ENCODE measurements at places on chromosomes 6 and 20. TPM values are rescaled to one million over a fixed set of nuclear protein-coding genes. Genes with fewer than 3 reads are reported as not detected.
A peak's percentile ranks its signal among the peaks of the same experiment; 100 is the strongest.

GRCh38 chr6:4039348-4039747, 39.6 kb downstream of the FAM217A start:
- no peak for DNase-seq

FAM184A gene
- total RNA-seq = 0.56 TPM

GRCh38 chr20:32456869-32457478, 98.8 kb downstream of the ASXL1 start:
- DNase-seq = no peak

RFX6 gene
- total RNA-seq = 0.59 TPM

DNA sequence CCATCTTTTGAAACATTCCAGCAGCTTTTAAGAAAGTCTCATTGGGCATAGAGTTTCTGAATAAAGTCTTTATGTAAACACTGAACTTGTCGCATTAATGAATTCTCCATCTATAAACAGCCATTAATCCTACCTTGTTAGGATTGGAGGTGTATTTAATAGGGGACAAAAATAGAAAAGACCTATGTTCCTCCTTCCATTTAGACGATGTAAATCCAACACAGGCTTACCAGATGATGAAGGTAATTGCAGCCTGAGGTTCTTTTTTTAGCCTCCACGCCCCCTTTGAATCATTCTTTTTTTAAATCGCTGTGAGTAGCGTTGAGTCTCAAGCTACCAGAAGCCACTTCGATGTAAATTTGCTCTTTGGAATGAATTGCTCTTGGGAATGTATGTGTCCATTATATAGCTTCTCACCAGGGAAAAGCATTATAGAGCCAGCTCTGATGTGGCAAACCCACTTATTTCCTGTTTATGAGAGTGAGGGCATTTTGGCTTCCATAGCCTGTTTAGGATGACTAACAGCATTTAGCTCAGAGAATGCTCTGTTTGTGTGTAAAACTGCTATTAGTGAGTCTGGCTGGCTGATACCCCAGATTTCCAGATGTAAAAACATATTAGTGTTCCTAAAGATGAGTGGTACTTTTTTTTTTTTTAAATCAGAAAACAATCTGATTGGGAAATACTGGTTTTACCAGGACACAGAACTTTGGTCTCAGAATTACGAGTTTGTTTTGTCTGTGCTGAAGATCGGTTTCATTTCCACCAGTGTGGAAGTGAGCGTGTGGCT, 74.9 kb upstream of the CLDN20 start:
- DNase-seq = no peak

ZBTB12 gene
- 4.9 TPM for total RNA-seq

DNA sequence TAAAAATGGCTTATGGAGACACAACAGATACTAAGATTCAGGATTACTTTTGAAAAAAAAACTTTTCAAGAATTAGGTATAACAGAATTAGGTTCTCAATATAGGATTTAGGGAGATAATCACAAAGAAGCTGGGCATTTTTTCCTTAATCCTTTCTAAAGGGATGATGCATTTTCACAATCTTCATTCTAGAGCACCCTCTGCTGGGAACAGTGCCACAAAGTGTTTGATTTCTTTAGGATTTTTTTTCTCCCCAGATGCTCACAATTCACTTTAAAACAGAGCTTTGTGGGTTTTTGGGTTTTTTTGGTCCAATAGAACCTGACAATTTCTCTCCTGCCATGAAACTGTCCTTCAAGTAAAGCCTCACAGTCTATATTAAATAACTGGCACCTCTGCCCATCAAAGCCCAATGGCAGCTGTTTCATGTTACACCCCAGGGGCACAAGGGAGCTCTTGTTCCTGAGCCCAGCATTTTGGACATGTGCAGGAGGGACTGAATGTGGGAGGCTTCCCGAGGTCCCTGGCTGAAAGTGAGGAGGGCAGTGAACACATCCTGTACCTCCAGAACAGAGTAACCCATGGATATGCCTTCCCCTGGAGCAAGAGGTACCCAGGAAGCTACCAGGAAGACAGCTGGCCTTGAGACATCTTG, 39.7 kb downstream of the PREP start:
- DNase-seq = no peak

CST2 gene
- not detected for total RNA-seq

DNA sequence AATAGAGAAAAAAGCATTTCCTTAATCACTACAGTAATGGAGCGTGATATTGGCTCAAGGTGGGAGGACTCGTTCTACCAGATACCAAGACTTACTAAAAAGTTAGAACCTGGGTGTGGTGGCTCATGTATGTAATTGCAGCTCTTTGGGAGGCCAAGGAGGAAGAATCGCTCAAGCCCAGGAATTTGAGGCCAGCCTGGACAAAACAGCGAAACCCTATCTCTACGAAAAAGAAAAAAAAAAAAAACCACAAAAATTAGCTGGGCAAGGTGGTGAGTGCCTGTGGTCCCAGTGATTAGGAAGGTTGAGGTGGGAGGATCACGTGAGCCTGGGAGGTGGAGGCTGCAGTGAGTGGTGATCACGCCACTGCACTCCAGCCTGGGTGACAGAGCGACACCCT, 24.0 kb upstream of the ATRN start:
- no peak for DNase-seq

PTPRA gene
- total RNA-seq = 55.2 TPM

DNA sequence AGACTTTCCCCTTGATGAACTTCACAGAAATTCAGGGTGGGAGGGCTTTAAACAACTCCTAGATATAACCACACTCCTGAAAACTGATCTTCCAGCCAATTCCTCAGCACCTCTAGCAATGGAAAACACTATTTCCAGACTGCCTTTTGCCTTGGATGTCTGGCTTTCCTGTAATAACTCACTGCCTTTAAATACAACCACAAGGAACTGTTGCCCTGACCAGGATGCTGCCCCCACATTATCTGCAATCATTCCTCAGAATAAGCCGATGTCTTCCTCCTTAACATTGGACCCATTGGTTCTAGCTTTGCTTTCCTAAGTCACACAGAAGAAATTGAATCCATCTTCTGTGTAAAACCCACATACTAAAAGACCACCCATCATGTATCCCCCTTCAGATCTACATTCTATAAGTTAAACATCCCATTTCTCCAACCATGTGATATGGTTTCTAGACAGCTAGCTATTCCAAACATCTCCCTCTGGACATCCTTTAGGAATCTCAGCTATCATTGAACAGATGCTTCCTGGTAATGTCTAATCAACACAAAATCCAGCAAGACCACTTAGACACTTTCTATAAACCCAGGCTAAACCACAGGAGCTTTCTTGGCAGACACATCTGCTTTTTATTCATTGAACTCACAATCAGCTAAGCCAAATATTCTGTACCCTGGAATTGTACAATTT, 95.9 kb upstream of the KCNQ5 start:
- no peak for DNase-seq

C6orf58 gene
- total RNA-seq = not detected

TBC1D22B gene
- 15.2 TPM for total RNA-seq

DNA sequence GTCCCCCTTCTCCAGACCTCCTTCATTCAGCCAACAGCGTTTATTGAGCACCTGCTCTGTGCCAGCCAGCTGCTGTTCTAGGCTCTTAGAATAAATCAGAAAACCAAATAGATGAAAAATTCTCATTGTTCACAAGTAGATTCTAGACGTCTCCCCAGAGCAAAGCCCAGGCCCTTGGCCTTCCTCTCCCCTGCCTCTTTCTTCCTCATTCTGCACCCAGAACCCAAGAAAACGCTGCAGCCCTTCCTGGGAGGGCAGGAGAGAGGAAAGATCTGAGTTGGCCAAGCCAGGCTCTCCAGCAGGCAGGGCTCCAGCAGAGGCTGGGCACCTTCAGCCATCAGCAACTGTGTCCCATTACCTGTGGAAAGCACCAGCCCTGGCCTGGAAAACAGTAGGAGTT, 12.0 kb upstream of the BPI start:
- no peak for DNase-seq

- peak; percentile 41 for DNase-seq
These were observed 21.9 kb upstream of the RREB1 start for GRCh38 chr6:7085911-7086310.
